ENCODE measurements at places on chromosomes 1 and 21.

DNA sequence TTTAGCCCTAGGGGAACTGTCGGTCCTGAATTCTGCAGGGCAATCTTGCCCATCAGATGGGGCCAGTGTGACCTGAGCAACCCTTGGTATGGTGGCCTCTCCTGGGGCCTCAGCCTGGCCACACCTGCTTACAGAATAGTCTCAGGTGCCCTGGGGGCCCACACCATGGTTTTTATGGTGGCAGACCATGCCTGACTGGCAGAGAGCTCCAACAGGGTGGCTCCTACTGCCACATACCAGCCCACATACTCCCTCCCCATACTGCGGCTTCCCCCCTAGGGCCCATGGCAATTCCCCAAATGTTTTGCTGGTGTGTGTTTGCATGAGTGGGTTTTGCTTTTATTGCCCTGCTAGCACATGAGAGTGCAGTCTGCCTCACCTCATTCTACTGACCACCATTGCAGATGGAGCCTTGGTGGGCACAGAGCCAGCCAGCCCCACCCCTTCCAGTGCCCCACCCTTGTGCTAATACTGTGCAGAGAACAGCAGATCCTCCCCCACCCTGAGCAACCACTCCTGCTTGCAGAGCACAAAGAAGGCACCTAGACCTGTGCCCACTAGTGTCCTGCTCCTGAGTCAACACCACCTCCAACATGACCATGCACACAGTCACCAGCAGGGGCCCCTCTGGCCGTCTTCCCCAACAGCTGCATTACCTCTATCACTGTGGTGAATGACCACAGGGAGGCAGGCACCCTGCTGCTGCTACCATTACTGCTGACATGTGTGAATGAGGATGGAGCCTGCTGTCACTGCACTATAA is 86.8 kb downstream of the GDAP2 start:
- no peak for DNase-seq

DNA sequence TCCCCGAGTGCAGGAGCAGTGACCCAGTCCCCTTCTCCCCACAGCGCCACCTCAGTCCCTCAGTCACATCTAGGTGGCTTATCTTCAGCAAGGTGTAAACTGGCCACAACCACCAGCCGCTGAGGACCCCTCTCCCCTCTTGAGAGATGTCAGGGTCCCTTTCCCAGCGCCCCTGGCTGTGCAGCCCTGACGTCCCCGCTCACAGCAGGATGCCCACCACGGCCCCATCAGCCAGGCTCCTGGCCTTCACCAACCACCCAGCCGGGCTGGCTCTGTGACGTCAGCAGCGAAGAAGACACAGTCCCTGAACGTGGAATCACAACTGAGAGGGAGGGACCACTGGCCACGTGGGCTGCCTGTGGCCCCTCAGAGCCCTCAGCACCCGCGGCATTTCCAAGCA is 249.4 kb downstream of the NPHP4 start:
- no peak for DNase-seq

DNA sequence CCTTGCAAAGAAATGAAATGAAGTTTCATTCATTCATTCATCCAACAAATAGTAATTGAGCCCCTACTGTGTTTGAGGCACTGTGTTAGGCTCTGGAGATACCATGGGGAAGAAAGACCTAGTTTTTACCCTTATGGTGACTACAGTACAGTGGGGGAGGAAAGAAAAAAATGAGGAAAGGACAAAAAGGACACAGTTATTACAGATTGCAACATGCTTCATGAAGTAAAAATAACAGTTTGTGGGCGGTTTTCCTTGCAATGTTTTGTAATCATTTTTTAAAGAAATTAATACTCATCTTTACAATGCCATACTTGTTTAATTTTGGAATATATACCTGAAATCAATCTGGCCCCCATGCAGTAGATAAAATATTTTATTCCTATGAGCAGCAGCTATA is 120.3 kb downstream of the TM2D1 start:
- DNase-seq, result no peak

GRCh38 chr1:65762081-65762862 is 30.4 kb upstream of the PDE4B start:
- DNase-seq, result no peak

DNA sequence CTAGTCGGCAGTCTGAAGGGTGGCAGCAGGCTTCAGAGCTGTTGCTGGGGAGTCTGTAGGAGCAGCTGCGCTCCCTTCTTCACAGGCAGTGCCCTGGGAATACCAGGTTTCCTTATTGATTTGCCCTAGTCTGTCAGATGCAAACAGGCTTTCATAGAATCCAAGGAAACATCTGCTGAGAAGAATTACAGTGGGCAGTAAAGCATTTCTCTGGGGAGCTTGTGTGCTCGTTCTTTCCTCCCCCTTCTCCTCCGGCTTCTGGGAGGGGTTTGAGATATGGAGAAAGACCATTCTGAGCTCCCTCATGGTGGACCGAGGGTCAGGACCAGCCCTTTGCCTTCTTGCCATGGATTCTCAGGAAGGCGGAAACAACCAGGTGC is 25.4 kb upstream of the PARP1 start:
- DNase-seq, result no peak

DNA sequence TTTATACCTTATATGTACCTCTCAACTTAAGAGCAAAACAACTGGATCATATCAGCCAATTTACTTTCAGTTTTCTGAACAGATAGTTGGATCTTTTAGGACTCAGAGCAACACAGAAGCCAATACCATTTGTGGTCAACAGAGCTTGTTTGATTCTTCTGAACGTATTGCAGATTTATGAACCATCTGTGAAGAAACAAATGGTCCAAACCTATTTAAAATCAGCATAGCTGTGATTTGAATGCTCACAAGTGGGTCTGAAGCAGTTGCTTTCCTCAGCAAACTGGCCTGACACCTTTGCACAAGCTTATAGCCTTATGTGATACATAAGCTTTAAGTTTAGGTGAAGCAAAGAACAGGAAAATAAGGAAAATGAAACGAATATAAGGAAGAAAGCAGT is 147.6 kb downstream of the LRRIQ3 start:
- DNase-seq, result no peak

GRCh38 chr1:55997536-55997935 is 581.8 kb downstream of the PLPP3 start:
- no peak for DNase-seq

DNA sequence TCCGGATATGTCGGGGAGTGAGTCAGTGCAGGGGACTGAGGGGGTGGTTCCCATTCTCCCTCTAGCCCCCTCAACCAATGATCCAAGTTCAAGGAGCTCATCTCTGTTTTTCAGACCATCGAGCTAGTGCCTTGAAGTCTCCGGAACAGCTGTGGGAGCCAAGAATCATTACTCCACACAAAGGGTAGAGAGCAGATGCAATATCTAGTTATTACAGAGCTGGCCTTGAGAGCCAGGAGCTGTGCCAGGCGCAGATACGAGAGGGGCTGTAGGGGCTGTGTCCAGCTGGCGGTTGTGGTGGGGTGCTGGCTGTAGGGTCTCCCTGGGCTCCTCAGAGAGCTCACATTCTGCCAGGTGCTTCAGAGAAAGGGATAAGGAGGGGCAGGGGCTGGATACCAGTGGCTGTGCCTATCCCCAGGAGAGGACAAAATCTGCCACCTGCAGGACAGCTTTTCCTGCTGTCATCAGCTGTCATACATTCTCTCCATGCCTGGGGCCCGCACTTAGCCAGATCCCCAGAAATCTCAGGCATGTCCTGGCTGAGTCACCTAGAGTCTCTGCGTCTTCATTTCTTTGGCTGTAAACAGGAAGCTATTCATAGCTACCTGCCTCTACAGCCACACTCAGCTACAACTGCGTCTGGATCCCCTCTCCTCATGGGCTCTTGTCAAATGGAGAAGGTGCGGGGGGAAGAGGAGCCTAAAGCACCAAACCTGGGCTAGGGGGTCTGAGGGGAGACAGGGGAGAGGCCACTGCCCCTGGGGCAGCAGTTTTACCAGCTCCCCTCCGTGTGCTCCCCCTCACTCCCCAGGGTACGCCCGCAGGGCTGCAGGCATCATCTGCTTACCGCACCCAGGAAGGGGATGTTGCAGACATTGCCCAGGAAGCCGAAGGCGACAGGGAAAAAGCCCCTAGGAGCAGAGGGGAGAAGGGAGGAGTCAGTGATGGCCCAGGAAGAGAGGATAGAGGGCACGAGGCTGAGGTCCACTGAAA is 2.4 kb upstream of the KISS1 start:
- no peak for DNase-seq

DNA sequence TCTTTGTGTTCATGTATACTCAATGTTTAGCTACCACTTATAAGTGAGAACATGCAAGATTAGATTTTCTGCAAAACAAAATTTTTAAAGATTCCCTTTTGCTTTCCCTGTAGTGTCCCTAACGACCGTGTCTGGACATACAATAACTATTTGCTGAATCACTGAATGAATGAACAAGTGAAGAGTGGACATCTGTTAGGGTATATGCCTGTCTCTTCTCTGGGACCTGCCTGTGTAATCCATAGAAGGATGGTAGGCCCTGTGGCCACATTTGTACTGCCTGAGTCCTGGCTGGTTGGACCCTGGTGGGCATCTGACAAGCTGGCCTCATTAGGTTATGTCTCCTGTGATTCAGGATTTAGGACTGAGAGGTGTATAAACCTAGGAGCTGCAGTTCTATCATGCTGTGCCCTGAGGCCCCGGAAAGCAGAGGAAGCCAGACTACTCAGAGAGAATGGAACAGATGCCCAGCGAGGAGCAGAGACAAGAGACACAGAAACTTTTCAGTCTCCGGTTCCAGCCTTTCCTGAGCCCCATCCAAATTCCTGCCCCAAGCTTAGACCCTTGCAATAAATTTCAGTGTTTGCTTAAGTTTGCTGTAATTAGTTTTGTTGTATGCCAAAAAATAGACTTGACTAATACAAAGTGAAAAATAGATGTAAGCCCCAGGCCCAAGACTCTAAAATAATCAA is 7.5 kb upstream of the NCF2 start:
- DNase-seq, result no peak

DNA sequence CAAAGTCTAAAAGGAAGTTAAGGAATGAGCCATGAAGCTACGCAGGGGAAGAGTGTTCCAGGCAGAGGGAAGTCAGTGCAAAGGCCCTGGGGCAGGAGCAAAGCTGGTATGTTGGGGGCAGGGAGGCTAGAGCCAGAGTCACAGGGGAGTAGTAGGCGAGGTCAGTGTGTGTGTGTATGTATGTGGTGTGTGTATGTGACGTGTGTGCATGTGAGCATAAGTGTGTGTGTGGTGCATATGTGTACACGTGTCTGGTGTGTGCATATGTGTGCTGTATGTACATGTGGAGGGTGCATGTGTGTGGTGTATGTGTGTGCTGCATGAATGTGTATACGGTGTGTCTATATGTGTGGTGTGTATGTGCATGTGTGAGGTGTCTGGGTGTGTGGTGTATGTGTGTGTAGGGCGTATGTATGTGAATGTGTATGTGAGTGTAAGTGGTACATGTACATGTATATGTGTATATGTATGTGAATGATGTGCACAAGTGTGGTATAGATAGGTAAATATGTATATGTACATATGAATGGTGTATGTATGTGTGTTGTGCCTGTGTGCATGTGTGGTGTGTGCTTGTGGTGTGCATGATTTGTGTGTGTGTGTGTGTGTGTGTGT is 20.8 kb upstream of the NID1 start:
- no peak for DNase-seq

DNA sequence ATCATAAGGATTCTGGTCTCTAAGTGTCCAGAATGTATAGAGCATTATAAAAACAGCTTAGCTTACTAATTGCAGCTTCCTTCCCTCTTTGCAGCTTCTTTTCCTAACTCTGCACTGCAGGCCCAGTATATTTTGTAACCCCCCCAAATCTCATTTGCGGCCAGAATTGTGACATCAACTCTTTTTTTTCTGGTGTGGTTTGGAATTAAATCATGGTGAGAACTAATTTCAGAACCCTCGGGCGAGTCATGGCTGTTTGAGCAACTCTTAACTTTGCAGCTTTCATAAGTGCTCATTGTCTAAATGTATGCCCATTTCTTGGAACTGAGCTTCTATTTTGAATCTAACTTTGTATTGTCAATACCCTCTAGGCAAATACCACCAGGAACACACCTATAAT is 187.4 kb downstream of the CYYR1 start:
- DNase-seq, result no peak

GRCh38 chr1:155607708-155608107 is 2.3 kb upstream of the MSTO1 start:
- DNase-seq, result no peak

GRCh38 chr1:71785000-71785399 is 497.3 kb downstream of the NEGR1 start:
- no peak for DNase-seq

DNA sequence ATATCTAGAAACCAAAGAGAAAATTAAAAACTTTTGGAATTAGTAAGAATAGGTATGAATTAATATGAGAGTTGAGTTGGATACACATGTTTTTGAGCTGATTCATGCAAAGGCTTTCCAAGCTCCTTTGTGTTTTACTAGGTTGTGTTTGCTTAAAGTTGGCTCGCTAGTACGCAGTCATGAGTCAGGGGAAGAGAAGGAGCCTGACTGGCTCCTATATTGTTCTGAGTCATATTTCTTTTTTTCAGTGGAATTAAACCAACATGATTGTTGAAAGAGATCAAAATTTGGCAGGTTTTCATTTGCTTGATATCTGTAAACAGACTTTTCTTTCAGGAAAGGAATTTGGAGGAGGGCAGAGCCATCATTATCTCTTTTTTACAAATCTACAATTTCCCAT is 66.7 kb downstream of the MAGI3 start:
- DNase-seq, result no peak

DNA sequence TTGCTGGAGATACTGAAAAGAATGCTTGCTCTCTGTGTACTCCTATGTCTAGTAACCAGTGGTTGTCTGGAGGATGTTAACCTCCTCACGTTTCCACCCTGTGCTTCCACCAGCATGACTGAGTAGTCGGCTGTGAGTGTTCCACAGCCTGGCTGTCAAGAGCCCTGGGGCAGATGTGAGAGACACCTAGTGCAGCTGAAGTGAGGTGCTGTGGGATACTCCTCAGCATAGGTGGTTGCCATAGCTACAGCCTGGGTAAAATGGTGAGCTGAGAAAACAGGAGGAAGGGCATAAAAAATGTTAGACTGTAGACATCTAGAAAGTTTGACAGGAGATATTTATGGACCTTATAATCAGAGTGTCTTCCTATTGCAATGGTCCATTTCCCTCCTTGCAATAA is 15.8 kb downstream of the IVL start:
- no peak for DNase-seq

DNA sequence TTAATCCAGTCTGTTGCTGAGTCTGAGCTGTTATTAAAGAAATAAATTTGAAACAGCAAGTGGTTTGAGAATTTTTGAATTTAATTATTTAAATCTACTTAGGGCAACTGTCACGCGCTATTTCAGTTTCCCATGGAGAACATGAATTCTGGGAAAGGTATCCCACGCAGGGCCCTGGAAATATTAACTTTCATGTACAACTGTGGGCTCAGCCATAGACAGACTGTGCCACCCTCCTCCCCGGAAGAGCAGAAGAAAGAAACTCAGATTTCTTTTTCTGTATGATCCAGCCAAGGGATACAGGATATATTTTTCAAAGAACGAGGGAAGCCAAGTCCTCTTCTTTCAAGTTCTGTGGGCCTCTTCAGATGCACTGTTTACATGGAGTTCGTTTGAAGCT is 172.6 kb upstream of the LMO4 start:
- DNase-seq, result no peak

Measured in activated naive CD4-positive, alpha-beta T cell (primary cell).